Heart left ventricle (tissue), 16 donors: ENCODE measurements at places on chromosomes 3 and 15. TPM values are rescaled to one million over a fixed set of nuclear protein-coding genes. Genes with fewer than 3 reads are reported as not detected.

DNA sequence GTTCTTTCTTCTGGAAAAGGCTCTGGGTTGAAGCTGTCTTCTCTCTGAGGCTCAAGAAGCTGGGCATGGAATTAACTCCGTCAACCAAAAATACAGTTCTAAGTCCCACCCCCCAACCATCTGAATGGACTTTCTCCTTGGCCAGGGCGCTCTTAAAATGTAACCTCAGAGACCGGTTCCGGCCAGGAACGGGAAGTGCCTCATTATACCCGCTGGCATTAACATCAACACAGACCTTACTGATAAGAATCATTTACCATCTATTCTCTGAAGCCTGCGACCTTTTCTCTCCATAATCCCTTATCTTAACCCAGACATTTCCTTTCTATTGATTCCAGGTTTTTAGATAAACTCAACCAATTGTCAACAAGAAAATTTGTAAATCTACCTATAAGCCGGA lies 64.7 kb downstream of the ATP1B3 start:
- no peak for DNase-seq
- no peaks in the 10 kb centered on the region for H3K36me3 ChIP-seq
- no peak overlapping the region for H3K27ac ChIP-seq
- no peaks in the 10 kb centered on the region for H3K4me1 ChIP-seq
- H3K27me3 ChIP-seq, result no peaks in the 10 kb centered on the region

DNA sequence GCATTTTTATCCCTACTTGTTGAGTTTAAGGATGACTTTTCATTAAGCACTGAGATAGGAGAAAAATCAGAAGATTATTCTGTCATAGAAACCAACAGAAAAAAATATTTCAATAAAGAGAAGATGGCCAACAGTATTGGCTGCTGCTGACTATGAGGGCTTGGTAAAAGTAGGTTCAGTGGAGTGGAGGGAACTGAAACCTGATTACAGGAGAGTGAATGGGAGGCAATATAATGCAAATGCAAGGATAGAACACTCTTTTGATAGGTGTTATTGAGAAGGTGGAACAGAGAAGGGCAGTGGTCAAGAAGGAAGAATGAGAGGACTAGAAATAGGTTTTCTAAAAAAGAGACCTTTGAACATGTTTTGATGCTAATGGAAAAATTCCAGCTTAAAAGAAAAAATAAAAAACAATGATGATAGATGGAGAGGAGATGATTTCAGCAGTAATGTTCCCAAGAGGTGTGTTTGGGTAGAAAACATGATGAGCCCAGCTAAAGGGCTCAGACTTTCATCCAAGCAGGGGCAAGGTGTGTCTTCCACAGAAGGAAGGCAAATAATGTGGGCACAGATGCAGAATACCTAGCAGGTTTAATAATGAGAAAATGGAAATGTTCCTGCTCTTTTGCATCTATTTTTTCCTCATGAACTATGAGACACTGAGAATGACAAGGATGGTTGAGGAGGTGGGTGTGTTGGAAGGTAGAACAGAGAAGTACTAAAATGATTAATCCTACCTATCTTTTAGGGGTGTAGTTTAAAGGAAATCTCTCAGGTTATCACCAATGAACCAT lies 397.9 kb upstream of the GOLIM4 start:
- DNase-seq, result no peak
- no peaks in the 10 kb centered on the region for H3K4me1 ChIP-seq
- H3K4me3 ChIP-seq, result no peak overlapping the region

DNA sequence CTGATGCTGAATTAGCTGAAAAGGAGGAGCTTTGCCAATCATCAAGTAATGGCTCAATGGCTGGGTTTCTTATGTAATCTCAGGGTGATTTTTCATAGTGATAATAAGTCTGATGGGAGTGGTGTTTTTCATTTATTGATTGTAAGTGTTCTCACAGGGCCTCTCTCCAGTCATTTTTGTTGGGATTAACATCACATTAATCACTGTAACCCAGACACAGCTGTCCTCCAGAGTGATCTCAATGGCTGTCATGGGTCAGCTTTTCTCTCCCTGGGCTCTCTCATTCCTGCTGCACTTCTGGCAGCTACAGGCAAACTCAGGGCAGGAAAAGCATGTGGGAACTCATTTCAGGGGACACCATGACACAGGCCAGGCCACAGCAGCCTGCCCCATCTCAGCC lies 162.9 kb downstream of the LRTM1 start:
- H3K27me3 ChIP-seq, result no peaks in the 10 kb centered on the region
- H3K36me3 ChIP-seq, result no peaks in the 10 kb centered on the region
- no peak for DNase-seq
- H3K4me3 ChIP-seq, result no peak overlapping the region
- no peaks in the 10 kb centered on the region for H3K4me1 ChIP-seq
- H3K27ac ChIP-seq, result no peak overlapping the region

The A4GNT gene
- polyA plus RNA-seq, result not detected

The PLA2G4E gene
- 0.01 TPM for polyA plus RNA-seq

- no peak for DNase-seq
- H3K27me3 ChIP-seq, result no peaks in the 10 kb centered on the region
These were observed 40.3 kb downstream of the ABHD2 start for GRCh38 chr15:89128320-89129122.

DNA sequence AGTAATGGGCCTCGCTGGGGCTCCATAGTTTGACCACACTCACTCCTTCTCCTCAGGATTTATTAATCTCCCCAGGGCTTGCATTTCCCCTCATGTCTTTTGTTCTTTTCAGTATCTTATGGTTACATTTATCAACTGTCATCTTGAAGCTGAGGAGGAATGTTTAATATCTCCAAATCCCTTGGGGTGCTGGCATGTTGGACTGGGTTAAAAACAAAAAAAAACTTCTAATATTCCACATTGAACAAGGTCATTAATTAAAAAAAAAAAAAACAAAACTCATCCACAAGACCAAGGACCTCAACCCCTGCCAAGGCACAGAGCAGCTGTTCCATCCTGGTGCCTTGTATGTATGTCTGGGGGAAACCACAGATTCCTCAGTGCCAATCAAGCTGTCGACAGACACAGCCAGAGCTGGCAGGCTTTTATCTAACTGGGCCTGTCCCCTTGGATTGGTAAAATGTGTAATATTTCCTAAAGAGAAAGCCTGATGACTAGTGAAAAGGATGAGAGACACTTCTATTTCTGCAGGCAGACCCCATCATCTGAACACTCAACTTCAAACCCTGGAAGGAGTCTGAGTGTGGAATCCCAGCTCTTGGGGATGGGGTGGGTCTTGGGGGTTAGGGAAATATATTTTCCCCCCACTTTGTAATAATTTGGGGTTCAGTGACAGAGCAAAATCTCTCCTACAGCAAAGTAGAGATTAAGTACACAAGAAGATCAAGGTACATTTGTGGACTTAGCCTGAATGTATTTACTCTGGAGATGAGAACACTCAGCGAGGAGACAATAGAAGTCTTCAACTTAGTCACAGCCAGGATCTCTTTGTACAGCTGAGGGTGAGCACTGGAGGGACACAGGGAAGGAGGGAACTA lies 69.1 kb downstream of the TTC23 start:
- peaks cover 21% of the 10 kb centered on the region for H3K4me1 ChIP-seq
- H3K27me3 ChIP-seq, result no peaks in the 10 kb centered on the region
- DNase-seq, result no peak
- peak overlapping the region; percentile 64 for H3K27ac ChIP-seq

The ARPC4 gene
- 30.0 TPM for polyA plus RNA-seq

- no peak for DNase-seq
- peak overlapping the region; percentile 59 for H3K27ac ChIP-seq
- no peak overlapping the region for H3K4me3 ChIP-seq
- peaks cover 73% of the 10 kb centered on the region for H3K4me1 ChIP-seq
- H3K27me3 ChIP-seq, result no peaks in the 10 kb centered on the region
These were observed 14.3 kb downstream of the AKAP13 start for GRCh38 chr15:85394554-85395333.

The GOLGA8G gene
- not detected for polyA plus RNA-seq

The NR2E3 gene
- 0.07 TPM for polyA plus RNA-seq

DNA sequence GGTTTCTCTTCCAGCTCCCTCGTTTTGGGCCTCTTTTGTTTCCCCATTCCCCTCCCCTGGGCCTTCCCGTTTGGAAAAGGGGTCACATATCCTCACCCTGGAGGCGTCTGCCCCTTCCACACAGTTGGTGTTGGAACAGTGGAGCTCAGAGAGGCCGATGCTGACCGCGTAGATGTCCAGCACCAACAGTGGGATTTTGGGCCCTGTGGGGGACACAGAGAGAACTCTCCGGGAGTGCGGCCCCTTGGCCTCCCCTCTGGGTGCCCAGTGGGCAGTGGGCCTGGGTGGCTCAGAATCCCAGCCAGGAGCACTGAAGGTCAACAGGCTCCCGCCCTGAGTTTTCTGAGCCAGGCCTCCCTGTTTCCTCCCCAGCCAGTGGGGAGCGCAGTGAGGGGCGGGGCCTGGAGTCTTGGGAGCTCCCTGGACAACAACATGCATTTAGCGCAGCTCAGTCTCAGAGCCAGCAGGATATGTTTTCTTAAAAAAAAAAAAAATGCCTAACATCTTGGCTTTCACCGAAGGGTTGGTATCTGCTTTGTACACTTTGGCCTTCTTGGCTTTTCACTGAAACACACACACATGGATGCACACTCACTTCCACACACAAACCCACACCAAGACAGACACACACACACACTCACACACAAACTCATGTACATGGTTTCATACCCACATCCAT lies 670 bp upstream of the ISLR start:
- no peaks in the 10 kb centered on the region for H3K36me3 ChIP-seq
- peak overlapping the region; percentile 76 for H3K27ac ChIP-seq
- peaks cover 61% of the 10 kb centered on the region for H3K4me1 ChIP-seq
- H3K4me3 ChIP-seq, result peak overlapping the region; percentile 57
- no peaks in the 10 kb centered on the region for H3K27me3 ChIP-seq

DNA sequence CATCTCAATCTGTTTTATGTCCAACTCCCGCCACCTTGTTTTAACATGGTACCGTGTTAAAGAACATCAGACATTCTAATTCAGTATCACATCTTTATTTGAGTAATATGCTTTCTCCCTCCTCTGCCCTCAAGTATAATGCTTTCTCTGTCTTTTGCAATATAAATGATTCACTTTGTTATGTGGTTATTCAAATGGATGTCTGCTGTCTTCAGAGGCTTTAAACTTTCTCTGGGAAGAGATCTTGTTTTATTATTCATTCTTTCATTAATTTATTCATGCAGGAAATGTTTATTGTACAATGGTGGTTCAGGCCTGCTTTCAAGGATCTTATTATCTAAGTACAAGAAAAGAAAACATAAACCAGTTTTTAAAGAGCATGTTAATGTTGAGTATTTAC lies 57.1 kb downstream of the RAP2B start:
- DNase-seq, result no peak
- no peak overlapping the region for H3K27ac ChIP-seq
- H3K4me3 ChIP-seq, result no peak overlapping the region
- no peaks in the 10 kb centered on the region for H3K36me3 ChIP-seq
- H3K4me1 ChIP-seq, result no peaks in the 10 kb centered on the region

DNA sequence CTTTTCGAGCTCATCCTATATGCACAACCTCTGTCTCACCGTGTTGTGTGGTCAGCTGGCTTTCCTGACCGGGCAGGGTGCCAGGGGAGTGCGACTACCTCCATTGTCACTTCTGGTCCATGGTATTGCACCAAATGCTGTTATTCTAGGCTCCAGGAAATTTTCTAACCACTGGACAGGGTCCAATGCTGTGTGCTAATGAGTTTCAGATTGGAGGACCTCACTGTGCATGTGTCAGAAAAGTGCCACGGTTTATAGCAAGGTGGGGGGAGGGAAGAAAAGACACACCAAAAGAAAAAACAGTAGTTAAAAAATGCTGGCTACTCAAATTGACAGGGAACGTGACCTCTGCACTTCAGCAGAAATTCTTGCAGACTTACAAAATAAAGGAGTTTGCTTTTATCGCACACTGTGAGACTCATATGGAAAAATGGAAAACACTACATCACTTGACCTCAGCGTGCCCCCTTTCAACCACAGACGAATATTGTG lies 480.1 kb downstream of the FOXP1 start:
- peaks cover 6% of the 10 kb centered on the region for H3K4me1 ChIP-seq
- DNase-seq, result peak; percentile 67
- H3K4me3 ChIP-seq, result no peak overlapping the region
- no peaks in the 10 kb centered on the region for H3K27me3 ChIP-seq
- peak overlapping the region; percentile 4 for H3K27ac ChIP-seq
- peaks cover 1% of the 10 kb centered on the region for H3K36me3 ChIP-seq

GRCh38 chr3:82671466-82671865 lies 910.0 kb upstream of the GBE1 start:
- no peak for DNase-seq
- no peak overlapping the region for H3K27ac ChIP-seq
- no peak overlapping the region for H3K4me3 ChIP-seq
- H3K4me1 ChIP-seq, result no peaks in the 10 kb centered on the region
- no peaks in the 10 kb centered on the region for H3K27me3 ChIP-seq

The P2RY13 gene
- polyA plus RNA-seq, result 0.25 TPM

The TGM5 gene
- not detected for polyA plus RNA-seq

The LDHAL6B gene
- polyA plus RNA-seq, result not detected

DNA sequence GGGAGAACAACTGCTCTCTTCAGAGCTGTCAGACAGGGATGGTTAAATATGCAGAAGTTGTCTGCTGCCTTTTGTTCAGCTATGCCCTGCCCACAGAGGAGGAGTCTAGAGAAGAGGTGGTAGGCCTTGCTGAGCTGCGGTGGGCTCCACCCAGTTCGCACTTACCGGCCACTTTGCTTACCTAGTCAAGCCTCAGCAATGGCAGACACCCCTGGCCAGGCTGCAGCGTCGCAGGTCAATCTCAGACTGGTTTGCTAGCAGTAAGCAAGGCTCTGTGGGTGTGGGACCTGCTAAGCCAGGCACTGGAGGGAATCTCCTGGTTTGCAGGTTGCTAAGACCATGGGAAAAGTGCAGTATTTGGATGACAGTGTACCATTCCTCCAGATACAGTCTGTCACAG lies 12.3 kb upstream of the TMEM45A start:
- no peaks in the 10 kb centered on the region for H3K36me3 ChIP-seq
- no peak for DNase-seq
- no peak overlapping the region for H3K4me3 ChIP-seq
- H3K27me3 ChIP-seq, result no peaks in the 10 kb centered on the region

- no peak overlapping the region for H3K27ac ChIP-seq
- no peak overlapping the region for H3K4me3 ChIP-seq
- no peaks in the 10 kb centered on the region for H3K27me3 ChIP-seq
- H3K4me1 ChIP-seq, result no peaks in the 10 kb centered on the region
These were observed 174.3 kb upstream of the BCL6 start for GRCh38 chr3:187919544-187919943.
